Stimulated activated CD8-positive, alpha-beta memory T cell treated with anti-CD3 and anti-CD28 coated beads, Interleukin-15, amount 100 ng/mL, for 24 hours (primary cell): ENCODE measurements at places on chromosomes 1 and 21.

- no peak for DNase-seq
Measured at GRCh38 chr1:3292051-3292722, 162.3 kb upstream of the ARHGEF16 start.

DNA sequence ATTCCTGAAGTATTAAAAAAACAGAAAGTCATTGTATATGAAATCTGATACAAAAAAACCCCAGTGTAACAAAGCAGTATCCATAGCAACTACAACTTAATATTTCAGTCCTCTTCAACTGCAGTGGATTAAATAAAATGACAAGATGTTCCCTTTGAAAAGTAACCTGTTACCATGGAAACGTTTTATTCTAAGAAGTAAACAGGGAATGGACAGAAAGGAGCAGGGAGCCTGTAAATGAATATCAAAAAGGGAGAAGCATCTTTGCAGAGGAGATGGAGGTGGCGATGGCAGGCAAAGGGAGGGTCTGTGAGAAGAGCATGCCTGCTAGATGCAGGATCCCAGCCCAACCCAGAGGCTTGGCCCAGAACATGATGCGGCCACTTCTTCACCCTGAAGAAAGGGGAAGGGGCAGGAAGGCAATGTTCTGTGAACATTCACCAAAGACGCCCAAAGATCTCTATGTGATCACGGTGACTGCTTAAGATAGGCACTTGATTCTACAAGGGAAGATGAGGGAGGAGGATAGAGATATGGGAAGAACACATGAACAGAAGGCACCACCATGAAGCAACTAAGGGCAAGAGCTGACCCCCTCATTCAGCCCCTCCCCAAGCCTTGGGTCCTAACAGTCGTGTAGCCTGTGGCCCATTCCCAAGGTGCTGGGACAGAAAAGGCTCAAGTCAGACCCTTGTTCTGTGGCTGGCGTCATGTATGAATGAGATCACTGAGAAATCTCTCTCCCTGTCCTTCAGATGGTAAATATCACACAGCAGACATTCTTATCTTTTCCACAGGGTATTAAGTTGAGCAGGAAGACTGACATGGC is 200.0 kb downstream of the SLC45A1 start:
- no peak for DNase-seq

GRCh38 chr1:30335389-30335996 is 387.9 kb downstream of the MATN1 start:
- DNase-seq: no peak

GRCh38 chr1:220628431-220628830 is 61.7 kb upstream of the C1orf115 start:
- DNase-seq: no peak

DNA sequence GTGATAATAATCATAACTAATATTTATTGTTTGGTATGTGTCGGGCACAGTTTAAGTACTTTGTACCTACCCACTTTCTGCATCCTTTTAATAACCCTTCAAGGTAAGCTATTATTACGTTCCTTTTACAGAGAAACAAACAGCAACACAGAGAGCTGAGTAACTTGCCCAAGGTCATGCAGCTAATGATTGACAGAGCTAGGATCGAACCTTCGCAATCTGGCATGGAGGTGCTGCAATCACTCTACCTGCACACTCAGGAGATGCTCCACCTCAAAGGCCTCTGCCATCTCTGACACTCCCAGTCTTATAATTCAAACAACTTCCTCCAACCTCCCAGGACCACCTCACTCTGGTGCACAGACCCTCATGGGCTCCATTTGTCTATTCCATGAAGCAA is 137.2 kb downstream of the DMRTA2 start:
- no peak for DNase-seq

GRCh38 chr1:169495046-169495775 is 9.5 kb upstream of the SLC19A2 start:
- DNase-seq: no peak

DNA sequence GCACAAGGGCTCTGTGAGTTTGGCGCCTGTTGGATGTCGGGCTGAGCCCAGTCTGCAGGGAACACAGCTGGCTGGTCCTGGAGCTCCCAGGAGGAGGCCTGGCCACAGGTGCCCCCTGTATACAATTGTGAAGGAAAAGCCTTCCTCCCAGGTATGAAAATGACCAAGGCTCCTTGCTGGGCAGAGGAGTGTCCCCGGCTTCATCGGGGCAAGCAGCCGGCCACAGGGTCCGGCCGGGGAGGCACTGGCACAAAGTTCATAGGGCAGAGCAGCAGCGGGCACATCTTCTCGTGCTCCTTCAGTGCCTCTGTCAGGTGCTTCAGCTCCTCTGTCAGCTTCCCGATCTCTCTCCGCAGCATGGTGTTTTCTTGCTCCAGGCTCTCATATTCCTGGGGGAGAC is 13.0 kb downstream of the BATF3 start:
- no peak for DNase-seq
